ENCODE measurements at places on chromosomes 1 and 21. TPM values are rescaled to one million over a fixed set of nuclear protein-coding genes. Genes with fewer than 3 reads are reported as not detected.

DNA sequence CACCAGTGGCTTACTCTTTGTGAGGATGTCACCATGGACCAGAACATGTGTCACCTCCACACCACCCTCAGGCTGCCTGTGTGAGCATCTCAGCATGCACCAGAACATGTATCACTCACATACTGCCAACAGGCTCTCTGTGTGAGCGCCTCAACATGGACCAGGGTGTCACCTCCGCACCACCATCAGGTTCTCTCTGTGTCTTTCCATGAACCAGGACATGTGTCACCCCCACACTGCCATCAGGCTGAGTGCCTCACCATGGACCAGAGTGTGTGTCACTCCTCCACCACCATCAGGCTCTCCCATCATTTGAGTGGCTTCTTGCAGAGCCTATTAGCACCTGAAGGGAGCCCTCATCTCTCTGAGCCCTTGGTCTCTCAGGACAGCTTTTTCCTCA, 125.2 kb downstream of the ZNF648 start:
- no peak for DNase-seq

GRCh38 chr1:229557913-229558414, 543 bp downstream of the ABCB10 start:
- no peak for DNase-seq

Gene POLR3C
- 32.1 TPM for total RNA-seq

Gene CD48
- 5.2 TPM for total RNA-seq

Gene CLEC20A
- not detected for total RNA-seq

Gene C4BPA
- total RNA-seq: 3.3 TPM

Measured in omental fat pad (tissue), 4 donors.